ENCODE measurements at places on chromosomes 5 and 9.

- no peak for DNase-seq
Measured at GRCh38 chr5:169971780-169972179, 8.5 kb downstream of the INSYN2B start.

DNA sequence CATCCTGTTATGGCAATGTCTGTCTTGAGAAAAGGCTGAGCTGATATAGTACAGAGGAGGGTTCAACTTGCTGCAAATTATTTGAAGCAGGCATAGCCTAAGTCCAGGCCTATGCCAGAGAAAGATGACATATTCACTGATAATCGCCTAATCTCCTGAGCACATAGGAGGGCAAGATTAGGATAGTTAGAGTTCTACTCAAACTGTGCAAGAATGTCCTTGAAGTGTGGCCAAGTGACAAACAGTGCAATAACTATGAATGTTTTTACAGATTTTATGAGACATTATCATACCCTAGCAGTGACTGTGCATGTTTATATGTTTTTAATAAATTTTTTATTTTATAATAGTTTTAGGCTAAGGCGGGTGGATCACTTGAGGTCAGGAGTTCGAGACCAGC lies 96.2 kb downstream of the TSSK1B start:
- DNase-seq = no peak

GRCh38 chr5:127875235-127876021 lies 172.2 kb downstream of the CCDC192 start:
- peak; percentile 28 for DNase-seq

DNA sequence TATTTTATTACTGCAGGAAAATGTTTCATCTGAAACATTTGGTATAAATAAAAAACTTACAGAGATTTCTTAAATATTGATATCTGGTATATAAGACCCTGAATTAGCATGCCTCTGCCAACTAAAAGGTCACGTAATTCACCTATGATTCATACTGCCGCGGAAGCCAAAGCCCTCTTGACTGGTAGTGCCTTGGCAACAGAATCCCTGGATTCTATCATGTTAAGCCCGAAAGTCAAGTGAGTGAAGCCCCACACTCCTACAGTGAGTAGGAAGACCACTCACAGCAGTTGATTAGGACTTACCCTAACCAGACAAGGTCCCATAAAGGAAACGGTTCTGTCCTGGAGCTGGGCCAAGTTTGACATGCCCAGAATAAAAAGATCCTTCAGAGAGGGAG lies 175.6 kb upstream of the NREP start:
- no peak for DNase-seq

- DNase-seq = no peak
Measured at GRCh38 chr9:120435091-120435490, 144.9 kb downstream of the CDK5RAP2 start.

- no peak for DNase-seq
Measured at GRCh38 chr5:168603746-168604145, 24.6 kb upstream of the PANK3 start.

DNA sequence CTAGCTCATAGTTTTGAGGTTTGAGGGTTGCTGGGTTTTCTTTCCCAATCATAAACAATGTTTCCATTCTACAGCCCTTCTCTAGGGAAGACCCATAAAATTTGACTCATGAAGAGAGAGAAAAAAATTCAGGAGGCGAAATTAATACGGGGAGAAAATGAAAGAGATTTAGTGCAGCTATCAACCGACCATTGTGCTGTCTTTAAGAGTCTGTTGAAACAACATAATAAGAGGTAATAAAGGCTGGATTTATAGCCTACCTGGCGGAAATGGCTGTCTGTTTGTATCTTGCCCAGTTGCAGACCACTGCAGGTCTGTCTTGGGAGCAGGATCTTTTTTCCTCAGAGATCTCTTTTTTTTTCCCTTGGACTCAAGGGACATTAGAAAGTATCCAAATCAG lies 66.9 kb downstream of the TLR4 start:
- DNase-seq = no peak

- no peak for DNase-seq
Measured at GRCh38 chr5:134510970-134511795, 14.3 kb upstream of the JADE2 start.

GRCh38 chr9:105259274-105259673 lies 14.8 kb downstream of the SLC44A1 start:
- no peak for DNase-seq

- no peak for DNase-seq
Measured at GRCh38 chr9:136155576-136155975, 36.9 kb upstream of the TMEM250 start.

- no peak for DNase-seq
Measured at GRCh38 chr5:72529383-72529782, 22.2 kb upstream of the ZNF366 start.

DNA sequence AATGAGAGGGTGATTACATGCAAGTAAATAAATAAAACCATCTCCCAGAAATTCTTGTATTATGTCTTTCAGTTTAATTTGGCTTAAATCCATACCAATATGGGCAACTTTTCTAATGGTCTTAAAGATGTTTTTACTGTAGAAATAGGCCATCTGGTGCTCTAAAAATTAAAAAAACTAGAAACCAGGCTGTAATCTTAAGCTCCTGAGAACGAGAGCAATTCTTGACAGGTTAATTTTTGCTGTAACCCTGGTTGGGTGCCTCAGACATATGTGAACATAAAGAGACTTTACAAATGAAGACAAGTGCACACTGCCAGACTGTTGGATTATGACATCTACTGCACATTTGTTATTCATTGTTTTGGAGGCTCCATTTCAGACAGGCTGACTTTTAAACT lies 246.8 kb upstream of the DAB2 start:
- DNase-seq = no peak

- DNase-seq = no peak
Measured at GRCh38 chr5:33941090-33941489, 4.9 kb downstream of the RXFP3 start.

DNA sequence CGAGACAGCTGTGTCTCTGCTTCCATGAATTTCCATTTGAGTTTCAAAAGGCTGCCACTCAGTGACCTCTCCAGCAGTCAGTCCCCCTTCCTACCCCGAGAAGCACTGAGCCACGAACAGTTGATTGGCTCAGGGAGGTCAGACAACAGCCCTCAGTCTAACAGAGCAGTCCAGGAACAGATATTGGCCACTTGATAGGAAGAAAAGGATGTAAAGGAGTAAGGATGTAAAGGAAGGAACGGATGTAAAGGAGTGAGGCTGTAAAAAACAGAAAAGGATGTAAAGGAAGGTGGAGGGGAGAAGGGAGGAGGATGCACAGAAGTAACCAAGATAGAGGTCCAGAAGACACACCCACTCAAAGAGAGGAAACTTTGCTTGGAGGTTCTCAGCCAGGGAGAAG lies 3.2 kb upstream of the NR4A3 start:
- DNase-seq = no peak

GRCh38 chr9:132647355-132647754 lies 22.4 kb downstream of the DDX31 start:
- no peak for DNase-seq

GRCh38 chr9:31776471-31776870 lies 608.0 kb upstream of the ACO1 start:
- DNase-seq = no peak

GRCh38 chr9:8096091-8096490 lies 296.5 kb upstream of the DMAC1 start:
- DNase-seq = no peak

DNA sequence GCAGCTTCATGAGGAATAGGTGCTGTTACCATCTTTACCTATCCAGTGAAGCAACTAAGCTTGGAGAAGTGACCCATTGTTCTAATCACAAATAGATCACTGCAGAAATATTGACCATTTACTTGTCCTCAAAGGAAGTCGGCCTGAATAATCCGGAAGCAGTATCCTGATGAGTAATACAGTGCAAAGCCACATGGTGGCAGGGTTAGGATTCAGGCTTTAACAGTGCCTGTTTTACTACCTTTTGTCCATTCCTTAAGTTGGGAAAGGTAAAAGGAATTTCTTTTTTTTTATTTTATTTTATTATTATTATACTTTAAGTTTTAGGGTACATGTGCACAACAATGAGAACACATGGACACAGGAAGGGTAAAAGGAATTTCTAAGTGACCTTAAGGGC lies 336.3 kb downstream of the KDM4C start:
- no peak for DNase-seq

GRCh38 chr5:98770911-98771322 lies 2.5 kb upstream of the RGMB start:
- DNase-seq = peak; percentile 60

GRCh38 chr5:69084195-69084594 lies 9.6 kb upstream of the SLC30A5 start:
- no peak for DNase-seq

DNA sequence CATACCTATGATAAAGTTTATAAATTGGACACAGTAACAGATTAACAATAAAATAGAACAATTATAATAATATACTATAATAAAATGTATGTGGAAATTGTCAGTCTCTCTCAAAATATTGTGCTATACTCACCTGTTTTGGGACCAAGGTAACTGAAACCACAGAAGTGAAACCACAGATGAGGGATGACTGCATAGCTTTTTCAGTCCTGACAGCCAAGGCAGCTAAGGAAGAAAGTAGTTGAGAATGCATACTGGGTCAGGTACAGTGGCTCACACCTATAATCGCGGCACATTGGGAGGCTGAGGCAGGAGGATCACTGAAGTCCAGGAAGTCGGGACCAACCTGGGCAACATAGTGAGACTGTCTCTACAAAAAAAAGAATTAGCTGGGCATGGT lies 8.9 kb downstream of the SRP19 start:
- DNase-seq = no peak

GRCh38 chr9:20242510-20243189 lies 379.6 kb downstream of the MLLT3 start:
- DNase-seq = no peak

- DNase-seq = no peak
Measured at GRCh38 chr9:87683751-87684626, 41.9 kb upstream of the CTSL start.

GRCh38 chr5:96322217-96322616 lies 110.8 kb downstream of the PCSK1 start:
- DNase-seq = no peak

DNA sequence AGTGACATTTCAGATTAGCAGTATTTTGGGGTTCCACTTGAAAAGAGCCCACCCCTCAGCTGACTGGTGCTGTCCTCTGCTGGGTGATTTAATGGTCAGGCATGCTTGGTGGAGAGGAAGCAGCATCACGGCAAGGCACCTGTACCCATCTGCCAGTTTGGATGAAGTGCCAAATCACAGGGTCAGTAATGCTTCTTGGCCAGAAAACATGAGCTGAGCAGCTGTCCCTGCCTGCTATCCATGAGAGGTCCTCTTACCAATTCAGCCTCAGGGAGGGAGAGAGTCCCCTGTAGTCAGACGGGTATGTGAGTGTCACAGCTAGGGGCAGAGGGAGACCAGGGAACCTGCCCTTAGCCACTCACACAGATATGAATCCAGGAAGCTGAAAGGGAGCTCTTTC lies 137.9 kb downstream of the SEC61B start:
- DNase-seq = peak; percentile 91

- no peak for DNase-seq
Measured at GRCh38 chr9:38018958-38019602, 49.9 kb downstream of the SHB start.

DNA sequence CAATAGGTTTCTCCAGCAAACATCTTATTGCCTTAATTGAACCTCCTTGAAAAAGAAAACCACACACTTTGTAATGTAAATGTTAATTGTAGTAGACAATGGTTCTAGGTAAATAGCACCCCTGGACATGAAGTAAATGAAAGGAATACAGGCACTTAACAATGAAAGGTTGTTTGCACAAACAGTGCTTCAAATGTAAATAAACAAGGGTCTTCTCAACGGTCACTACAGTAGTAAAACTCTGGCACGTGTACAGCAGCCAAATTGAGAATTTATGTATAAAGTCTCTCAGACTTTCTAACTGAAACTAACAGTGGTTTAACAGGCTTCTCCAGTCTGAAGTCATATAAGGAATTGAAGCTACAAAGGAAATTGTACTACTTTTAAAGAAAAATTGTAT lies 218.3 kb downstream of the MEF2C start:
- no peak for DNase-seq

DNA sequence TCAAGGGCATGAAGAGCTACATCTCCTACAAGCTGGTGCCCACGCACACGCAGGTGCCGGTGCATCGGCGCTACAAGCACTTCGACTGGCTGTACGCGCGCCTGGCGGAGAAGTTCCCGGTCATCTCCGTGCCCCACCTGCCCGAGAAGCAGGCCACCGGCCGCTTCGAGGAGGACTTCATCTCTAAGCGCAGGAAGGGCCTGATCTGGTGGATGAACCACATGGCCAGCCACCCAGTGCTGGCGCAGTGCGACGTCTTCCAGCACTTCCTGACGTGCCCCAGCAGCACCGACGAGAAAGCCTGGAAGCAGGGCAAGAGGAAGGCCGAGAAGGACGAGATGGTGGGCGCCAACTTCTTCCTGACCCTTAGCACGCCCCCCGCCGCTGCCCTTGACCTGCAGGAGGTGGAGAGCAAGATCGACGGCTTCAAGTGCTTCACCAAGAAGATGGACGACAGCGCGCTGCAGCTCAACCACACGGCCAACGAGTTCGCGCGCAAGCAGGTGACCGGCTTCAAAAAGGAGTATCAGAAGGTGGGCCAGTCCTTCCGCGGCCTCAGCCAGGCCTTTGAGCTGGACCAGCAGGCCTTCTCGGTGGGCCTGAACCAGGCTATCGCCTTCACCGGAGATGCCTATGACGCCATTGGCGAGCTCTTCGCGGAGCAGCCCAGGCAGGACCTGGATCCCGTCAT lies 1.4 kb downstream of the SNX18 start:
- DNase-seq = no peak

- DNase-seq = no peak
Measured at GRCh38 chr5:63743096-63743798, 219.0 kb downstream of the HTR1A start.

GRCh38 chr5:167565189-167565954 lies 726.1 kb upstream of the WWC1 start:
- DNase-seq = no peak

- no peak for DNase-seq
Measured at GRCh38 chr5:10351199-10351905, 2.1 kb upstream of the MARCHF6 start.

- no peak for DNase-seq
Measured at GRCh38 chr5:3345195-3345594, 250.4 kb upstream of the IRX1 start.

GRCh38 chr5:180467028-180467975 lies 26.9 kb upstream of the CNOT6 start:
- no peak for DNase-seq

- no peak for DNase-seq
Measured at GRCh38 chr5:32320576-32320975, 7.8 kb upstream of the MTMR12 start.

DNA sequence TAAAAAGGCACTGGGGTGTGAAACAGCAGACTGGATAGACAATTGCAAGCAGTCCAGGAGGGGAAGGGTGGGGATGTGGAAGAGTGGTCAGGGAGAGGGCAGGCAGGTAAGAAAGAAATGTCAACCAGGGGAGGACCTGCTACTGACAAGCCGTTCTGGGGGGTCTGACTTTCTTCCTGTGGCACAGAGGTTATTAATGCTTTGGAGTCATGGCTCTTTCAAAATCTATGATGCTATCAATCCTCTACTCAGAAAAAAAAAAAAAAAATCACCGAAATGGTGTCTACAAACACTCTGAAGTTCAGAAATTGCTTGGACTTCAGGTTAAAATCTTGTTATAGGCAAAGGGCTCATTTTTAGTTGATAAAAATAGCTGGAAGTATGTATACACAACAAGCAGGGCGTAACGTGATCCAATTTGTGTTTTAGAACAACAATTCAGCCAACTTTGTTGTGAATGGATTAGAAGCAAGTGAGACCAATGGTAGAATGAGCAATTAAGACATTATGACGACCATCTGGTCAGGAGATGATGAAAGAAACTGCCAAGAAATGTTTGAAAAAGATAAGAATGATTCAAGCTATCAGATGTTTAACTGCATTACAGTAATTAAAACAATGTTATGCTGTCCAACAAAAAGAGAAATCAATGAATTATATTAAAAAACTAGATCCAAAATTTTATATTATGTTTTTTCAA lies 255.2 kb downstream of the DEPDC1B start:
- DNase-seq = no peak
